Activated T-cell treated with anti-CD3 and anti-CD28 coated beads for 24 hours (primary cell): ENCODE measurements at places on chromosomes 3 and 15.

DNA sequence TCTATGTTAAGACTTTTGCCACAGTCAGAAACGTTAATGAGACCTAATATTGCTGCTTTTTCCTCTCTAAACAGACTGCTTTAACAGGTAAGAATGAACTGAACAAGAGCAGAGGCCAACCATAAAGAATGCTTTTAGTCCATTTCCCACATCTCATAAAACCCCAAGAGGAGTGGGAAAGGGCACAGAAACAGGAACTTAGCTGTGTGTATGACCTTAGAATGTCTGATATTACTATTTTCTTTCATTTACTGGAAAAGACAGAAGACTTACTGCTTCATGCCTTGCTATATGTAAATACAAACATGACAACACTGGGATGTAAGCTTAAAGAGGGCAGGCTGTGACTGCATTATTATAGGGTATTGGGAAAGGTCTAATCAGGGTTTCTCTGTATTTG, 115.0 kb downstream of the ISL2 start:
- no peak for DNase-seq

DNA sequence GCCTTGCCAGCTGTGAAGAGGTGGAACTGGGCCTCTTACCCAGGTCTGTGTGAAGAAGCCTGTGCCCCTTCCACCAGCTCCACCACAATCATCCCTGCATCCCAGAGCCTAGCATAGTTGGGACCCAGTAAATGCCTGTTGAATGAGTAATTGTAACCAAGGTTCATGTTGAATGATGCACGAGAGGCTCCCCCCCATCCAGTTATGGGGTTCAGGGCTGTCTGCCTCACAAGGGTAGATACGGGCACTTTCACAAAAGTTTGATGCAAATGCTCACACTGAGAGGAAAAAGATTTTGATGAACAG, 29.5 kb upstream of the TSEN2 start:
- no peak for DNase-seq

DNA sequence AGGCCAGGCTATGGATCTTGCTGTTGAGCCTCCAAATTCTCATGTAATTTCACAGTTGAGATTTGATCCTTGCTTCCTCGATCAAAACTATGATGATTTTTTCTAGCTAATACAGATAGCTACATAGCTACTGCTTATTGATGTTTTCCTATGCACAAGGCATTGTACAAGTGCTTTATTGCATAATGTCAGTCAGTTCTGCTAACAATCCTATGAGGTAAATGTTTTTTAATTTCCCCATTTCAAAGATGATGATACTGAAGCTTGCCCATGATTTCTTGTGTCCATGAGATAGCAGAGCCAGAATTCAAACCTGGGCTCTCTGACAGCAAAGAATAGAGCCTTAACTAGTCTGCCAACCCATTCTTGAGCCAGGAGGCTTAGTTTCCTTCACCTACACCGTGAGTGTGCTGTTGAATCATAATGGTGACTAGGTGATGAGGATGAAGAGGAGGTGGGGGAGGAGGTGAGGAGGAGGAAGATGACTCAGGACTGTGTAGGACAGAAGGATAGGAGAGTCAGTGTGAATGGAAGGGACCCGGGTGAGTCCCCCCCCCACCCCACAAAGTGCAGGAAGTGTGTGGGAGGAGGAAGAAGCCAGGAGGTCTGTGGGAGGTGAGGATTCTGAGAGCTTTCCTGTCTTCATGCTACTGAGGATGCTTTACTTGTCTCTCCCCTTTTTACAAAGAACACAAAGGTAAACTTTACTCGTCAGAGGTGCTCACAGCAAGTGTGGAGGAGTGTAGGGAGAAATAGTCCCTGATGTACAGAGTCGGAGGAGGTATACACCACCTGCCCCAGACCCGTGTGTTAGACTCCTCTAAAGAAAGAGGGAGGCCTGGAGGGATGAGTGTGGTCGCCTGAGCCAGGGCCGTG, 3.6 kb downstream of the TAGLN3 start:
- DNase-seq: peak; percentile 50

- DNase-seq: no peak
These were observed 53.4 kb downstream of the CHDH start for GRCh38 chr3:53792866-53793265.

DNA sequence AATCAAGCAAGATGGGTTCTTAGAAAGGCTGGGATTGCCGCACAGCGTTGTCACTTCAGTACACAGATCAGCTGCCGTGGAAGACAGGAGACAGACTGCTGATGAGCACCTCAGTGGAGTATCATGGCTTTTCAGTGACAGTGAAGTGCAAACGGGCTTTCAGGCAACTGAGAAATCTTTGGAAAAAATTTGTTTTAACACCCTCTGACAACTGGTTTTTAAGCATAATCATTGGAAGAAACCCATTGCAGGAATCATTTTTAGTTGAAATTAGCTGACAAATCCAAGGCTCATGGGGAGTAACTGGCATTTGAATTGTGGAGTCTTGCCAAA, 418.8 kb downstream of the OTOL1 start:
- no peak for DNase-seq

DNA sequence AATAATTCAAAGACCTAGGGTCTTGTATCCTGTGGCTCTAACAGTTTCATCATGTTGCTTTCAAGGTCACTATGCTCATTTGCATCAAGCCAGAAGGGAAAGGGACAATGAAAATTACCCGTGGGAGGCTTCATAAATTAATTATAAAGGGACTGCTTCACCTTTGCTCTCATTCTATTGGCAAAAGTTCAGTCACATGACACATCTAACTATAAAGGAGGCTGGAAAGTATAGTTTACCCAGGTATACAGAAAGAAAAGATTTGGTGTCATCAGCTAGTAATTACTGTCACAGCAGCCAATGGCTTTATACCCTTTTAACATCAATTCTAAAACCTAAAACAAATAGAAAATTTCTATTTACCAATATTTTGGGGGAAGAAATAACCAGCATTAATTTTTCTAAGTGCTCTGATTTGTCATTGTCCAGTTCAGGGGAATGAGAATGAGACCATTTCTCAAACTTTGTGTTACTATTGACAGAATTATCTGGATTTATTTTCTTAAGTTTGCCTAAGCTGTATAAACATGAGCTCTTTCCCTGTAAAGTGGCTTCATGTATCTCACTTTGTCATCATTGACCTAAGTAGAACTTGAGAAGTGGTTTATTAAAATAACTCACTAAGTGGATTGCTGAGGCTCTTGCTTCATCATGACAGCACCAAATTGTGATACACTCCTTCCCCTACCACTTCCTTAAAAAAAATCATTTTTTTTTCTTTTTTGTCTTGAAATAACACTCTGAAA, 257.7 kb upstream of the PEX5L start:
- no peak for DNase-seq

DNA sequence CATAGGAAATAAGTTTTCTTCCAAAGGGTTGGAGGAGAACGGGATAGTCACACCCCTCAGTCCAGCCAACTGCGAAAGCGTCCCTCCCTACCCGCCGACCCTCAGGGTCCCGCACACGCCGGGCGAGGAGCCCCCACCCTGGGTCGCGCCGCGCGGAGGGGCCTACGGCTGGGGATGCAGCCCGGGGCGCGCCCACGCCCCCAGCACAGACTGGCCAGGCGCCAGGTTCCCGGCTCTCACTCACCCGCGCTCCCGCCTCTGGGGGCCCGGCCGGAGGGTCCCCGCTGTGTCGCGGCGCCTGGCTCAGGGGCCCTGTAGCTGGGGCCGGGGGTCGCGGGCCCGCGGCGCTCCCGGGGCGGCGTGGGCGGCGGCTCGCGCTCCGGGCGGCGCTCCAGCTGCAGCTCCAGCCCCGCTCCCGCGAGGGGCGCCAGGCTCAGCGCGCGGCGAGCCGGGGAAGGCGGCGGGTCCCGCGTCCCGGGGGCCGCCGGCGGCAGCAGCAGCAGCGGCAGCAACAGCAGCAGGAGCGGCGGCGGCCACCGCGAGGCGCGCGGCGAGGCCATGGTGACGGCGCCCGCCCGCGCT, 375 bp downstream of the HEG1 start:
- no peak for DNase-seq

DNA sequence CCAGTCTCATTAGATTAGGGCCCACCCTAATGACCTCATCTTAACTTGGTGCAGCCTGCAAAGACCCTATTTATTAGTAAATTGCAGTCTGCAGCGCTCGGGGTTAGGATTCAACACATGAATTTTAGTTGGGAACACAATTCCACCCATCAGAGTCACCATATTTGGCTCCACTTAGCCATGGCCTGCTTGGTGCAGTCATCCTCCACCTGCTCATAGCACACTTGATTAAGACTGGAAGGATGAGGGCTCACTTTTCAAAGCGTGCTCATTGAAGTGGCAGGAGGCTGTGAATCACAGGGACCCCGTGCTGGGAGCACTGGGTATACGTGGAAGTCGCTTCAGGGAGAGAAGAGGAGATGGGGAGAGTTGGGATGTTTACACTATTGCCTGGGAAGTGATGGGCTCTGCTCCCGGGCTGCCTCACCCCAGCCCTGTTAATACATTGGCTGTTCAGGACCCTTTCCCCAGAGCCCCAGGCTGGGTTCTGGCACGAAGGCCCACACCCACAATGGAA, 68.2 kb downstream of the ASB7 start:
- no peak for DNase-seq

DNA sequence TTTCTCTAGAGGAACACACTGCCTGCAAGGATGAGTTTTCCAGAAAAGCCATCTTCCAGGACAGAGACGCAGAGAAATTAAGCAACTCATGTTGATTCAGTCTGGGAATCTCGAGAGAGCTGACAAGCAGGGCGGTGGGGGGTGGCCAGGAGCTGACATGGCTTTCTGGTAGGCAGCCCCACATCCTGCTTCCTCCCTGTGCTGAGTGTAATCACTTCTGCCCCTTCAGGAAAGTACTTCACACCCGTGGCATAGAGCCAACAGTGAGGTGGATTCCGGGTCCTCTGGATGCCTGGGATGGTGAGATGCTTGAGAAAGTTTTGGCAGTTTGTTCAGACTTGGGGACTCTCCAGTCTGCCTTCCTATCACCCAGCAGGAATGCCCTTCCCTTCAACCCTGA, 221.1 kb downstream of the SLCO3A1 start:
- DNase-seq: no peak

GRCh38 chr15:101129851-101130380, 121.9 kb downstream of the CHSY1 start:
- no peak for DNase-seq

- DNase-seq: no peak
These were observed 138.9 kb downstream of the TMCO5A start for GRCh38 chr15:38073178-38073946.

DNA sequence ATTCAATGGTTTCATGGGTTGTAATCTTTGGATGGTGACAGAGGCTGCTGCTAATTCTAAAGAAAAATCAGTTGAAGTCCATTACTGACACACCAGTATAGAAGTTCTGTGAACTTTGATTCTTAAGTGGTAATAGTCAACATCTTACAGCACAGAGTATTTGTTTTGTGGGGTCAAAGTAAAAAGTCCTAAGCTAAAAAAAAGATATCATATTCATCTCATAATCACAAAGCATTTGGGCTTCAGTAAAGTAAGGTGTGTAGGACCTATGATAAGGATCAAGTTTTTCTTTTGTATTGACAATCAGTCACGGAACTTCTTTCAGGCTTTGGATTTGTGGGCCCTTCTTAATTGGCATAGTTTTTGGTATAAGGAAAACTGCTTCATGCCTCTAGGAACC, 1.1 kb downstream of the ASTE1 start:
- DNase-seq: no peak

DNA sequence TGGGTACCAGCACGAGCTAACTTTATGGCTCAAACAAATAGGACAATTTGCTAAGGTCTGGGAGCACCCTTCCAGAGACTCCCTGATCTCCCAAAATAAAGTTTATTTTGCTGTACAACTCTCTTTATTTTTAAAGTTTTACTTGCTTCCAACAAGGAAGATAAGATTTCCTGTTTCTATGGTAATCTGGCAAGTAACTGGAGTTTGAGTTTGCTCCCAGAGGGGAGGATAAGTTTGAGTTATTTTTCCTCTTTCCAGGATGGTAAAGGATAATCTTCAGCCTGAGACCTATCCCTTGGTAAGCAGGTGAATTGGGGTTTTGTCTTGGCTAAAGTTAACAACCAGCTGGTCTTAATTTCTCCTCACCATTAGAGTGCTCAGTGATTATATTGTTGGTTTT, 1019.4 kb upstream of the ALCAM start:
- no peak for DNase-seq

DNA sequence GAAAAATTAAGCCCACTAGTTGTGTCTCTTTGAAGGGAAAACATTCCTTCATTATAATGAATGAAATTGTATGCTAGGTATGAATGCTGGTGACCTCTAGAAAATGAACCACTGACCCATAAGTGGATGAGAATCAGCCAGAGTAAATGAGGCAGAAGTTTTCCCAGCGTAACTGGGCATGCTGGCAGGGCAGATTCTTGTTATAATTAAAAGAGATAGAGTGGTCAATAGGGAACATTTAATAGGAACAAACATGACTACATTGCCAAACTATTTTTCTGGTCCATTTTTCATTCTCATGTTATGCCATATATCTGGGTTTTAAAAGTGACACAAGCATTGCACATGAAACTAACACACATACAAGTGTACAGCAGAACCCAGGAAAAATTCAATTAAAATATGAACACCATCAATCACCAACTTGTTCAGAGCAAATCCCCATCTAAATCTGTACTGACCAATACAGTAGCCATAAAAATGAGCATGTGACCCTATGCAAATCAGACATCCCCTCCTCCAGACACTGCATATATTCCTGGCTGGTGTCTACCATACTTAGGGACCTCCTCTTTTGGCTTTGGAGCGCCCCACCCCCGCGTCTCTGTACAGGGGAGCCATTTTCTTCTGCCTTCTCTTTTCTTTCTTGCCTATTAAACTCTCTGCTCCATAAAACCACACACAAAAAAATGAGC, 4.0 kb downstream of the CLRN1 start:
- DNase-seq: no peak

DNA sequence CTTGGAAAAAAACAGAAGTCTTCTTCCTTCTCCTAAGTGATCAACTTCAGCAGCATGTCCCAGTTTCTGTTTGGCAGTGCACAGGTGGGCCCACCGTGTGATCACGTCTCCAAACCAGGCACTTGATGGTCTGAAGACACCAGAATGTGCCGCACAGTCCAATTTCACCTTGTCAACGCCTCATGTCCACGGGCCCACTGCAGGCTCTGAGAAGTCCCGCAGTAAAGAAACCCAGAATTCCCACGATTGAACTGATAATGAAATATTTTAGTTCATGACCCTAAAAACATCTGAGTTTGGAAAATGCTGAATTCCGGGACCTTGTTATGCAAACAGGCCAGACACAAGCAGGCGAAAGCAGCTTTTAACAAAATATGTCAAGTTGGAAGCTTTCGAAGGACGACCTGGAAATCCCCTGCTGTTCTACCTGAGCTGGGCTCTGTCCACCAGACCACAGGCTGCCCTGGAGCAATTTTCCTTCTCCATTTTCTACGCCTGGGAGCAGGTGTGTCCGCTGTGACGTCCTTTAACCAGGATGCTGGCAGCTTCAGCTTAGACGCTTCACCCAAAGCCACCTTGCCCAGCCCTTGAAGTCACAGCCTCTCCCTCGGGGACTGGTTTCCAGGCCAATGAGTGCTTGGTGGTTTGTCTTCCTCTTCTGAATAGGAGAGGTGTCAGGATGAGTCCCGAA, 167.8 kb upstream of the IQSEC1 start:
- DNase-seq: no peak

- no peak for DNase-seq
These were observed 34.6 kb downstream of the PAK2 start for GRCh38 chr3:196774191-196774820.

GRCh38 chr15:93162560-93162959, 73.5 kb upstream of the RGMA start:
- DNase-seq: no peak

- peak; percentile 91 for DNase-seq
These were observed 8.9 kb upstream of the RTP3 start for GRCh38 chr3:46488735-46489361.
